ENCODE measurements at places on chromosomes 2 and 18.
A peak's percentile ranks its signal among the peaks of the same experiment; 100 is the strongest.

- no peak for DNase-seq
Observed at GRCh38 chr18:77201506-77201905, 48.1 kb upstream of the GALR1 start.

DNA sequence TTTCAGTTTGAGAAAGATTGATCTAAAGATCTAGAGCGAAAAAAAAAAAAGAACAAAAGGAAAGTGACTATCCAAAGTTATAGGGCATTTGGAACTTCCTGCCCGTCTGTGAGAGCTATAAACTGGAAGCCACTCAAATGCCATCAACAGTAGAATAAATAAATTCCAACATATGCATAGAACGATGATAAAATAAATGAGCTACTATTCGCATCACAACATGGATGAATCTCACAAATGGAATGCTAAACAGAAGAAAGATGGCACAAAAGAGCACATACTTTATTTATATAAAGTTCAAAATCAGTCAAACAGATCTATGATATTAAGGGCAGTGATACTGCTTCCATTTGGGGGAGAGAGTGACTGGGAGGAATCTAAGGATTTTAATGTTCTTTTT lies 128.8 kb downstream of the TTC32 start:
- no peak for DNase-seq

DNA sequence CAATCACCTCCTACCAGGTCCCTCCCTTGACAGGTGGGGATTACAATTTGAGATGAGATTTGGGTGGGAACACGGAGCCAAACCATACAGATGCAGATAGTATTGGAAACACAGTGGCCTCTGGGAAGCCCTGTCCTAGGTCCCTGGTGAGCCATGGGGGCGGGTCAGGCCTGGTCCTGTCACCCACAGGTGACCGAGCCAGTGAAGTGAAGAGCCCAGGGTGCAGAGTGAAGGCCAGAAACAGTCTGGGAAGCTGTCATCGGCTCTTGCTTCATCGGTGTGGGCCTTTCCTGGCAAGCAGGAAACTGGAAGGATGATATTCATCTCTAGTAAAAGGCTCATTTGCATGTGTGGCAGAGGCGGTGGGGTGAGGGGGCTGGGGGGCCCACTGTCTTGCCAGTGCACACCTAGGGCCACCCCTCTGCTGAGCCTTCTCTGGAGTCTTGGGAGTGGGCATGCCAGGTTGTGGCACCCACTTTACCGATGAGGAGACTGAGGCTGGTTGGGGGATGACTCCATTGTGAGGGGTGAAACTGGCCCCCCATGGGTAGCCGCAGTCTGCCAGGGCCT lies 290.6 kb downstream of the NDUFA10 start:
- DNase-seq, result no peak

DNA sequence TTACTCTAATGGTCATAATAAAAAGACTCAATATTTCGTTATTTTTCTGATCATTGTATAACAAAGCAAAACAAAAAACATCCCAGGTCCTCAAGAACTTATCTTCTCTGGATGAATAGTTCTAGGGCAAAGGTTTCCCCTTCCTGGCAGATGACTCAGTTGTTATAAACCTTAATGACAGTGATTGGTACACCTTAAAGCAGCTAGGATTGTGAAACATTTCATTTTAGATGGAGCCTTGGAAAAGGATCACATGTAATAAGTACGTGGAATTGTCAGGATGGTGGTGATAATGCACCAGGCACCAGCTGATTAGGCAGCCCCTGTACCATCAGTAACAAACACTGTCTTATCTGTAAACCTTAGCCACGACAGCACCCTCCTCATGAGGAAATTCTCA lies 47.2 kb downstream of the MEP1B start:
- no peak for DNase-seq

DNA sequence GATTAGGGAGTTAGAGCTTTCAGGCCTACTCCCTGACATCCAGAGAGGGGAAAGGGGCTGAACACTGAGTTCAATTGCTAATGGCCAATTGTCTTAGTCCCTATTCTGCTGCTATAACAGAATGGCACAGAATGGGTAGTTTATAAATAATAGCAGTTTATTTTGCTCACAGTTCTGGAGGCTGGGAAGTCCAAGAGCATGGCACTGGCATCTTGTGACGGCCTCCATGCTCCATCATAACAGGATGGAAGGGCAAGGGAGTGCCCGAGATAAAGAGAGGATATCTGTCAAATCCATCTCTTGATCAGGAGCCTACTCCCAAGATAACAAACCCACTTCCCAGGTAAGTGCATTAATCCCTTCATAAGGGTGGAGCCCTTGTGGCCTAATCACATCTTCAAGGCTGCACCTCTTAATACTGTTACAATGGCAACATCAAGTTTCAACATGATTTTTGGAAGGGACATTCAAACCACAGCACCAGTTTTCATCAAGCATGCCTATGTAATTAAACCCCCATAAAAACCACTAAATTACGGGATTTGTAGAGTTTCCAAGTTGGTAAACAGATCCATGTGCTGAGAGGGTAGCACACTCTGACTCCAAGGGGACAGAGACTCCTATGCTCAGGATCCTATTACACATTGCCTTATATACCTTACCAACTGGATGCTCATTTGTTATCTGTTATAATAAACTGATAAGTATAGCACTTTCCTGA lies 44.6 kb downstream of the BAZ2B start:
- no peak for DNase-seq

- DNase-seq, result no peak
Observed at GRCh38 chr2:145416640-145417039, 896.7 kb upstream of the ZEB2 start.

GRCh38 chr2:219560893-219561178 lies 10.5 kb downstream of the OBSL1 start:
- DNase-seq, result no peak

- DNase-seq, result peak; percentile 2
Observed at GRCh38 chr18:34039201-34039600, 185.5 kb downstream of the NOL4 start.

DNA sequence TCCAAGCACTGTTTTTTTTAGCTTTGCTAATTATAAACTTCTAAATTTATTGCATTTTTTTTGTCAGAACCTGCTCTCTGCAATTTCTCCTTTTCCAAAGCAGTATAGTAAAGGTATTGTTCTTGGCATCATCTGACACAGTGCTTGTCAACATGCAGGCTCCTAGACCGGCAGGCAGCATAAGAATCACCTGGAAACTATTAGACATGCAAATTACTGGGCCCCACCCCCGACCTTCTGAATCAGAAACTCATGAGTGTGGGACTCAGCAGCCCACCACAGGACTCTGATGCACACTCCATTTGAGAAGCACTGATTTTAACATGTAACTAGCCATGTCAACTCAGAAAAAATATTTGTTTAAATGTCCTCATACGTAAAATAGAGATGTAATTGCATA lies 551.1 kb upstream of the CELF4 start:
- no peak for DNase-seq

GRCh38 chr2:28334527-28334894 lies 58.1 kb upstream of the FOSL2 start:
- no peak for DNase-seq

DNA sequence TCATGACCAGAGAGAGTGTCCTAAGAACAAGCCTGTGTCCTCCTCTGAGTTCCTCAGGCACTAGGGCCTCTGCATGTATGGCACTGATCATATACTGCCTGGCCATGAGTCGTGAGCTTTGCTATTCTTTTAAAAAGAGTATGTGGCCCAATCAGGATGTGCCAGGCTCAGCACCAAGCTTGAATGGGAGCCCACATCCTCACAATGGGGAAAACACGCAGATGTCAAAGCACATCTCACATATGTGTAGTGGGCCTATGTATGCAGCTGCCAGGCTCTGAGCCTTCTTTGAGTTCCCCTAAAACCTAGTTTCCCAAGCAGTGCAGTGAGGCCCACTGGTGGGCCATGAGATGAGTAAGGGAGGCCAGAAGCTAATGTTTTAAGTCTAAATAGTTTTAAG lies 69.9 kb upstream of the SLC1A4 start:
- no peak for DNase-seq

GRCh38 chr2:152166633-152167032 lies 8.9 kb downstream of the STAM2 start:
- DNase-seq, result peak; percentile 69

GRCh38 chr2:98012561-98012991 lies 16.8 kb upstream of the TMEM131 start:
- peak; percentile 80 for DNase-seq

GRCh38 chr2:27078267-27079194 lies at the start of gene EMILIN1:
EMILIN1 (plus strand) TSS chr2:27078615; CDS start chr2:27079066, 451 bp downstream.
- DNase-seq, result no peak

- no peak for DNase-seq
Observed at GRCh38 chr2:205996161-205996560, 89.8 kb downstream of the INO80D start.

DNA sequence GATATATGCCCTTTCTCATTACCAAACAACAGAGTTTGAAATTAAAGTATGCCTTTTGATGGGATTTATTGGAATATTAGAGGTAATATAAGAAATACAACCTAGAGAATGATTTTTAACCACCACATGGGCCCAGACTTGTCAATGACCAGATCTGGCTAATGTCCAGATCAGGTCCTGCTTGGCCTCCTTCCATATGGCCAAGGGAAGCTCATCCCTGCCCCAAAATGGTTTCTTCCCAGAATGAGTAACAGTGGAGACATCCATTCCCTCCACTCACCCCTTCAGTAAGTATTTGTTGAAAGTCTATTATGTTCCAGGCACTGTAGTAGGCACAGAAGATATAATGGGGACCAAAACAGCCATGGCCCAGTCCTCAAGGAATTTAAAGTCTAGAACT lies 54.9 kb downstream of the ANTXR1 start:
- no peak for DNase-seq

- DNase-seq, result no peak
Observed at GRCh38 chr18:55235094-55235461, 275.8 kb upstream of the CCDC68 start.

DNA sequence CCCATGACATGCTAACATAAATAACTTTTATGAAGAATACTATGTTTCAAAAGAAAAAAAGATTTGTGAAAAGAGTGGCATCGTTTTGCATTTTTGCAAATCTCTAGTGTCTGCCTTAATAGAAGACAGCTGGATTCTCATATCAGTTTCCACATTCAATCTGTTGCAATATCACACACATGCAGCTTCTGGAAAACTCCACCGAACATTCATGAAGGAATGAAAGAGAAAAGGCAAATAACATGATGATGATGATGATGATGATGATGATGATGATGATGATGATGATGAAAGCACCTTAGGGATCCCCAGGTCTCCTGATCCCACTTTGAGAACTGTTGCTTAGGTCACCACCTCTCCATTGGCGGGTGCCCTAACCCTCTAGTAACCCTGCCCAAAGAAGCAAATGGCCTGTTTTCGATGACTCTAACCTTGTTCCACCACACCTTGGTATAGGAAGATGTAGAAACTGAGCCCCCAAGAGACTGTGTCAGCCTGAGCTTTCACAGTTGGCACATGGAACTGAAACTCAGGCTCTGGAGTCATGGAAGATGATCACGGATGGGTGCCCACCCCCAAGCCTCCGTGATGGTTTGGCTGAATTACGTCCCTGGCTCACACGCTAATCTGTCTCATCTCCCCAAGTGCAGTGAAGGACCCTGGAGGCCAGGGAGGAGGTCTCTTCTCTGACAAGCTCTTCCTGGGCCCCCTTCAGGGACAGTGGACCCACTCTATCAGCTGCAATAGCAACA lies 80.1 kb upstream of the SMAD7 start:
- no peak for DNase-seq

- no peak for DNase-seq
Observed at GRCh38 chr2:112198780-112199179, 56.1 kb downstream of the ZC3H8 start.

- no peak for DNase-seq
Observed at GRCh38 chr18:48821251-48821590, 129.5 kb downstream of the SMAD7 start.

DNA sequence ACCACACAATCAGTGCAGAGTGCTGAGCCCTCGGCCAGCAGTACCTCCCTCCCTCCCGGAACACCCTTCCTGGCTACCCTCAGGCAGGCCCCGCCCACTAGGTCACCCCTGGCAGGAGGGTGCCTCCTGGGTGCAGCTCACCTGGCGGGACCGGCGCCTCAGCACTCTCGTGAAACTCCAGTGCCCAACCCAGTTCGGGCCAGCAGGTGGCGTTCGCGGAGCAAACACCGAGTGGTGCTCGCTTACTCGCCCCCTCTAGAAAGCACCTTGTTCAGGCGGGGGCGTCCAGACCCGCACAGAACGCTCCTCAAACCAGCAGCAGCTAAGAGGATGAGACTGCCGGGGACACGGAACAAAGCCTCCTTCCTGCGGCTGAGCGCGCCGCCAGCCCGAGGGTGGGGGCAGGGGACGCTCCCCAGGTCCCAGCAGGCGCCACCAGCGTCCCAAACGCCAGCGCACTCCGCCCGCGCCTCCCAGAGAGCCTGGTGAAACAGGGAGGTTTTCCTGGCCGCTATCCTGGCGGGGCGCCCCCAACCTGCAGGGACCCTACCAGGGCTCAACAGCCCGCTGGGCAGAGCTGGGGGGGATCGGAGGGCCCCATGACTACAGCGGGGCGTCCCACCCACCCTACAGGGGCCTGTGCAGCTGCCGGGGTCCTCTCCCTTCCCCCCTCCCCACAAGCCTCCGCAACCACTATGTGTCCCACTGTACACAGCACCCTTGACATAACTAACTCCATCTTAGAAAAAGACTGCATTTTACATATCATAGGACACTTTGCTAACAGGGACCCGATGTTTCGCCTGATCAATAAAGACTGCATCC lies 44.7 kb downstream of the MRPS5 start:
- peak; percentile 83 for DNase-seq

GRCh38 chr2:217901835-217902378 lies 100.9 kb downstream of the TNS1 start:
- DNase-seq, result no peak

GRCh38 chr2:240648155-240648649 lies 22.9 kb downstream of the GPR35 start:
- DNase-seq, result no peak

DNA sequence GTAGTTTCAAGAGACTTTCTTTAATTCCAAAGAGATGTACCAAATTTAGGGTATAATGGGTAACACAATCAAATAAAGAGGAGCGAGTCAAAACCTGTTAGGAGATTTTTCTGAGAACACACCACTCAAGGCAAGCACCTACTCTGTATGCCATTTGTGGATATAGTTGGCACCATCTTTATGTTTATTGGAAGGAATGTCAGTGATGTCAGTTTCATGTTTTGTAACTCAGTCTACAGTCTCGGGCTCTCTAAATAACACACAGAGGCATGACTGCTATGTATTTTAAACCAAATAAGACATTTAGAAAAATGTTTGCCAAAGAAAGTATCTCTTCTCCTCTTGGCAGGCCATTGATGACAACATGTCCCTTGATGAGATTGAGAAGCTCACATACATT lies 59.7 kb downstream of the CPS1 start:
- DNase-seq, result no peak
